Activated naive CD4-positive, alpha-beta T cell (primary cell): ENCODE measurements at places on chromosomes 16 and 17.

DNA sequence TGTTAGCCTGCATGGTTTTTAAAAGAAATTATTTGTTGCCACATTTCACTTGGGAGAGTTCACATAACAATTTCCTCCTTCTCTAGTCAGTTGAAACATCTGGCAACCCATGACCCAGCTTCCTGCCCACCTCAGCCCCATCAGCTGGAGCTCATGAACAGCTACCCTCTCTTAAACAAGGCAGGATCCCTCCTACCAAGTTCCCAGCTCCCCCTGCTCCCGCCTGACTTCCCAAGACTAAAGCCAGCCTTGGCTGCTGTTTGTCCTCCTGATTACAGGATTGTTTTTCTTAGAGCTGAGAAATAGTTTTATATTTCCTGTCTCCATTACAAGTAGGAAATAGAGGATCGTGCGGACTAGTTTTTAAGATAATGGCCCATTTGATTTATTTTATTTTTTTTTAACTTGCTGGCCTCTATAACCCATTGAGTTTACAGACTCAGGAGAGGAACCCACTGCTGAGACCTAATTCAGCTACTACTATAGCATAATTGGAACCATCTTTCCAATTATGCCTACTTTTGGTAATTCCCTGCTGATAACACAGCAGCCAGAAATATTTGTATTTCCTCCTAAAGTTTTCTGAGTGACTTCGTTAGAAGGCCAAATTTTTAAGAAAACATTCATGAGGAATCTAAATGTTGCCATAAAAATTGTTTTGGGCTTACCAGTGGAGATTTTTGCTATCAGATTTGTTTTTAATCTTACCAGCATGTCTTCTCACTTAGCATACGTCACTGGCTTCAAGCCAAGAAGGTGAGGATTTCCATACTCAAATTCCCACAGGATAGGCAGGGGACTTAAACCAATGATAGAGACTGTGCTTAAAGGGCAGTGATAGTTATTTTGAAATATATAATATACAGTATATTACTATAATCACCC, 90.0 kb downstream of the ELAC2 start:
- no peak for DNase-seq

DNA sequence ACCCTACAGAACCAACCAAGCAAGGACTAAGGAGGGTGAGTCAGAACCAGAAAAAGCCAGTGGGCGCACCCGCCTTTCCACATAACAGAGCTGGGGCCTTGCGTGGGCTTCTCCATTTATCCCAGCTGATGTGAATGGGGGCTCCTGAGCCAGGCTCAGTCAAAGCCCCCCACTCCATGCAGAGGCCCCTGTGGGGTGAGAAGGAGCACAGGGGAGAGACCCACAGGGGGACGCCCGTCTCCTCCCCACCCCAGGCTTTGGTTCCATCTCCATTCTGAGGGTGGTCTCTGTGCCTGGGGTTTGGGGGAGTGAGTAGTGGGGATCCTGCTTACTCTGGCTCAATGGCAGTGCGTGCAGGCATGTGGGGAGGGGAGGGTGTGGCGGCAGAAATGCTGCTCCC, 210.1 kb upstream of the TNRC6C start:
- DNase-seq: no peak

DNA sequence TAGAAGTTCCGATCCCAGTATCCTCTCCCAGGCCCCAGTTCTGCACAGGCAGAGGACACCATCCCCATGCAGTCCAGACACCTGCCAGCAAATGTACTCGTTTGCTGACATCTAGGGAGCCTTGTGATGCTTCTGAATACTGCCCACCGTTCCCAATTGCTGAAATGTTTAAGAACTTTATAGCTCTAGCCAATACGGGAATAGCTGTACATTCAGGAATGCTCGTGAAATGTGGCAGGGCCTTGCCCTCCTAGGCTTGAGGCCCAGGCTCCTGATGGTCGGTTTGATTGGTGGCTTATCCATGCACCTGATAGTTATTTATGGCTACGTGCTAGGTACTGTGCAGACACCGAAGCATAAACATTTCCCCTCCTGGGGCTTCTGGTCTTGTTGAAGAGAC, 255.5 kb downstream of the PRKCA start:
- no peak for DNase-seq

- no peak for DNase-seq
Observed at GRCh38 chr17:978103-979093, 1.2 kb downstream of the NXN start.

- peak; percentile 3 for DNase-seq
Observed at GRCh38 chr17:32111141-32111771, 31.0 kb upstream of the RHOT1 start.
